ENCODE measurements at places on chromosomes 11 and 22. TPM values are rescaled to one million over a fixed set of nuclear protein-coding genes. Genes with fewer than 3 reads are reported as not detected.

DNA sequence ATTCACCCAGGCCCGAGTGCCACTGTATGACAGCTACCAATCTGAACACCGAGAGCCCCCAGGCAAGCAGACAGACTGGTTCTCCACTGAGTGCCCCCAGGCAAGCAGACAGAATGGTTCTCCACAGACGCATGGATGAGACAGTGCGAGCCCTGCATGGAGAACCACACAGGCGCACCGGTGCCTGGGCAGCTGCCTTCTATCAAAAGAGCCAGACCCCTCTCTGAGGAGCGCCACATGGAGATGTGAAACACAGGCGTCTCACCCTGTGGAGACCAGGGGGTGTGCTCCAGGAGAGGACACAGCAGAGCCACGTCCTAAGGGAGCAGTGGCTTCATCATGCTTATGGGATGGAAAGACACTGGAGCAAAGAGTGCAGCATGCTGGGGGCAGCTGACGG lies 94.5 kb upstream of the BID start:
- DNase-seq = no peak

- no peak for DNase-seq
These were observed at the start of gene CLDN5 for GRCh38 chr22:19524170-19525115. Gene CLDN5 (minus strand): TSS chr22:19524410. CDS start chr22:19524255, 155 bp downstream.

The COA4 gene
- 71.3 TPM for total RNA-seq

- no peak for DNase-seq
These were observed 29.6 kb downstream of the SHANK3 start for GRCh38 chr22:50702261-50702671.

The ACAT1 gene
- 37.5 TPM for total RNA-seq

GRCh38 chr22:48320048-48320682 lies 1507.5 kb downstream of the BRD1 start:
- no peak for DNase-seq

The BEST1 gene
- total RNA-seq = 0.44 TPM

The SLN gene
- total RNA-seq = 0.67 TPM

- peak; percentile 34 for DNase-seq
These were observed 17.1 kb downstream of the MAFF start for GRCh38 chr22:38218661-38219622.

GRCh38 chr11:103898577-103899336 lies 137.7 kb upstream of the DDI1 start:
- no peak for DNase-seq

The ROM1 gene
- 0.86 TPM for total RNA-seq

DNA sequence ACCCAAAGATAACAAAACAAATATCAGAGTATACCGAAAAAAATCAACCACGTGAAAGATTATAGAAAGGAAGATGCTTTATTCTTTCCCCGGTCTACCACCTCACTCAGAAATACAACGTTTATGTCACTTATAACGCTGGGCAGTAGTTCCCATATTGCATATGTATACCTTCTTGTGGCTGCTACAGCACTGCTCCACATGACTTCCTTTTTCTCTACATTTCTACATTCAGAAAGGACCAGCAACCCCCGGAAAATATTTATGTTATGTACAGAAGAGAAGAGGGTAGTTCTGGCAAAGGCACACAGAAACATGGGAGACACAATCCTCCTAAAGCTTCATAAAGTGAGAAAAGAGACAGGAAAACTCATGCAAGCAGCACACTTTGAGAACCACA lies 56.8 kb downstream of the MTMR2 start:
- DNase-seq = no peak

- no peak for DNase-seq
These were observed 40.9 kb upstream of the PPP2R1B start for GRCh38 chr11:111807076-111807475.

The C11orf52 gene
- 16.2 TPM for total RNA-seq

All from progenitor cell of endocrine pancreas (in vitro differentiated cells).